ENCODE measurements at places on chromosomes 5 and 9.

DNA sequence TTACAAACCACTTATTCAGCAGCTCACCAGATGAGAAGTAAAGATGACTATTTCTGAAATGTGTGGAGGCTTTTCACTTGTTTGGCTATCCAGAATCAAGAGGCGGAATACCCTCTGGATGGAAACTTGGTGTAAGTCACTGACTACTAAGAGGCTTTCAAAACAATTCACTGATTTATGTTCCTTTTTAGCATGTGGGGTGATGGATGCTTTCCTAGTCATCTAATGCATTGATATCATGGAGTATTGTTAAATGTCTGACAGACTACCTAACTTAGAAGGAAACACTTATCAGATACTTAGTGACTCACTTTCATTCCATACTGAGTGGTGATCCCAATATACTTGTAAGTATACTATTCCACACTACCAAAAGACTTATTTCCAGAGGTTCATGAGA lies 141.4 kb downstream of the PLK2 start:
- no peak for DNase-seq

DNA sequence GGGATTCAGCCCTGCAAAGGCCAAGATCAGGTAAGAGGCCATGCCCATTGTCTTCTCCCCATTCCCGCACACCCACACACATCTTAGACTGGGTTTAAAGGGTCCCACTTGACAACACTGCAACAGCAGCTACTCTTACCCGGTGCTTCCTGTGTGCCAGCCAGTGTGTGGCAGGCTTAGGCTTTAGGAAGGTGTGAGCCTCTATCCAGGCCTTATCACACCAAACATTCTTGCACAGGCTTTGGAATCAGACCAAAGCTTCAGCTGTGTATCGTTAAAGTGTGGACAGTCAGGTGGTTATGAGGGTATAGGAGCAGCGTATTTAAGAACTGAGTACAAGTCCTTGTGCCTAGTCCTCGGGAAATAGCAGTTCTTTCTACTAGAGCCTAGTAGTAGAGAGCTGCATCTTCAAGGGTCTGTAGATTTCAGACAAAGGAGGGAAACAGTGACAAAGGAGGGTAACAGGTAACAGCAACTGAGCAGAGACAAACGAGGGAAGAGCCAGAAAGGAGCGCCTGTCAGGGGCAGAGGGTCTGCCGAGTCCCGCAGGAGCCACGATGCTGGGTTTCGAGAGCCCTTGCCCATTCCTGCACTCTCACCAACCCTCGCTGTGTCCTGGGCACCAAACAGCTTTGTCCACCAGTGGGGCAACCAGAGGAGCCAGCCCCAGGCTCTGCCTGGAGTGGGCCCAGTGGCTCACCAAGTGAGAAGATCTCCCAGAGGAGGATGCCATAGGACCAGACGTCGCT lies 30.9 kb downstream of the CSF1R start:
- no peak for DNase-seq

- DNase-seq, result no peak
These were observed 50.0 kb downstream of the NACC2 start for GRCh38 chr9:136044971-136045594.

- no peak for DNase-seq
These were observed 614.1 kb upstream of the CDH9 start for GRCh38 chr5:27652505-27652904.

DNA sequence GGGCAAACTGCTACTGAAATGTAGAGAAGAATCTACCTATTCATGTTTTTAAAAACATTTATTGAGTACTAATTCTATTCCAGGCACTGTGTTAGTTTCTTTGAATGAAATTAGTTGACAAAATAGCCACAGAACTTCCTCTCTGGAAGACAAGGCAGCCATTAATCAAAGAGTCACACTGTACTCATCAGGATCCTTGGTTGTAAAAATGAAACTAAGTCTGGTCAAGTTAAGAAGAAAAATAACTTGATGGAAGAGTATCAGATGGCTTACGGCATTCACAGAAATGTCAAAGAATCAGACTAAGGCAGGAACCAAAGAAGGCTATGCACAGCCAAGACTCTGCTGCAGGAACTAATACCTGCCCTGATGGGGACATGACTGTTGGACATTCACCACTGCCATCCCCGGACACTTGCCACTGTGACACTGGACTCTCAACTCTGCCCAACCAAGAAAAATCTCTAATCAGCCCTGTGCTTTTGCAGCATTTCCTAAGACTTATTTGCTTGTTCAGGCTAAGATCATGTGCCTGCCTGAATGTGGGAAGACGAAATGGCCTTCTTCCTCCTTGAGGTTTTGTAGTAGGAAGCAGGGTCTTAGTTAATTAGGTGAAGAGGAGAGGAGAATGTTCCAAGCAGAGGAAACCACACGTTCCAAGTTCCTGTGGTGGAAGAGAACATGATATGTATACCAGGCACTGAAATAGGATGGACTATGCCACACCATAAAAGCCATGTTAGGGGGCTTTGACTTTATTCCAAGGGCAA lies 23.3 kb upstream of the NDUFB6 start:
- DNase-seq, result no peak

Data from activated naive CD4-positive, alpha-beta T cell (primary cell).